NCI-H2171 treated with DMSO at 0.1 percent for 48 hours (cell line): ENCODE measurements at places on chromosomes 1 and 21.

- peak; percentile 66 for DNase-seq
These were observed 19.7 kb downstream of the ACBD6 start for GRCh38 chr1:180482425-180483275.

- DNase-seq: no peak
These were observed 3.8 kb upstream of the RYR2 start for GRCh38 chr1:237038211-237038610.

GRCh38 chr1:10640843-10641553 is 155.4 kb downstream of the CASZ1 start:
- no peak for DNase-seq

GRCh38 chr1:48196237-48196636 is 26.3 kb upstream of the SLC5A9 start:
- no peak for DNase-seq

DNA sequence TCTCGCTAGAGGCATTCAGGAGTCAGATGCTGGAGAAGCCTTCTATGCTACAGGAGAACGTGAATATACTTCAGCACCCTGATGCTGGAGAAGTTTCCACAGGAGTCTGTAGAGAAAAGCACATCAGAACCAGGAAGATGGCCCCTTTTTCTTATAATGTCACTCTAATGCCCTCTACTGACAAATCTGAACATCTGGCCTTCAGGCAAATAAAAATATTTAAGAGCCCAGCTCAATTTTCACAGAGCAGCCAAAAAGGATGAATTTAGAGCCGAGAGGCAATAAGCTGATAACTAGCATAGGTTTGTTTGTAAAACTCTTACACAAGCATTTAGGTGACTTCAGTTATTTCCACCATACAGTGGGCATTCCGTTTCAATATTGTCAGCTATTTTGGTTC is 3.8 kb upstream of the RRP15 start:
- DNase-seq: peak; percentile 2

GRCh38 chr1:180219776-180220175 is 10.3 kb upstream of the LHX4 start:
- no peak for DNase-seq

DNA sequence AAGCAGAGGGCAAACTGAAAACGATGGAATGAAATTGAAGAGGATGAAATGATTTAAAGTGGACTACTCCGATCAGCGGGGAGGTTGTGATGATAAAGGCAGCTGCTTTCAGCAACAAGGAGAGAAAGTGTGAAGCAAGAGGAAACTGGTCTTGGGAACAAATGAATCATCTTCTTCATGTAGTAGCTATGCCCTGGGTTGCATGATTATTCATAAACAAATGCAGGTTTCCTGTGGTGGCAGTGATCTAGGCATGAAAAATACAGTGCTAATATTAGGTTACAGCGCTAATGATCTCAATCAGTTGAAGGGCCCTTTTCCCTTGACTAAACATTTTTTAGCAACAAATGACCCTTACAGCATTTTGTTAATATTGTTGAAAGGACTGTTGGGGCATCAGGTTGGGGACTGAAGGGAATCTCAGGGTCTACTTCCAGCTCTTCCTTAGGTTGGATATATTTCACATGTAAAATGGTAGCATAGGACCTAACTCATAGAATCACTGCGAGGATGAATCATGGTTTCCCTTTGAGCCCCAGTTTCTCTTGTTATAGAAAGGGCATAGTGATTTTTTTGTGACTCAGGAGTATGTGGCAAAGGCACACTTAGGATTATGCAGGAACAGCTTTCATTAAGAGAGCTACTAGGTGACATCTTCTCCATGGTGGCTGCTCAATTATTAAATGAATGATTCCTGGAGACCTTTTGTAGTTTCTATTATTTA is 1.9 kb upstream of the ZFYVE9 start:
- DNase-seq: no peak

DNA sequence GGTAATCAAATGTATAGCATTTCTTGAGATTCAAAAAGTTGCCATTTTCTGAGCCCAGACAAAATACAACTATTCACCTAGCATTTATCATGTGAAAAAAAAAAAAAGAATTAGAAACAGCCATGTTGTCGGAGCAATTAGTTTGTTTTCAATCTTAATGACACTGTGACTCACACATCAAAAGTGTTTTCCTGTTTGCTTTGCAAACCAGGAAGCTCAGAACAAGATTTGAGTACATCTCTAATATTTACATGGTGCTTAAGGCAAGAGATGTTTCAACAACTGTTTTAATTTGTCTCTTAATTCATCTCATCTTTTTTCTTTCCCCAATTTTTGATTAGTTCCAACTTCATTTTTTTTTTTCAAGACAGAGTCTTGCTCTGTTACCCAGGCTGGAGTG is 62.5 kb upstream of the CAPZB start:
- DNase-seq: no peak

DNA sequence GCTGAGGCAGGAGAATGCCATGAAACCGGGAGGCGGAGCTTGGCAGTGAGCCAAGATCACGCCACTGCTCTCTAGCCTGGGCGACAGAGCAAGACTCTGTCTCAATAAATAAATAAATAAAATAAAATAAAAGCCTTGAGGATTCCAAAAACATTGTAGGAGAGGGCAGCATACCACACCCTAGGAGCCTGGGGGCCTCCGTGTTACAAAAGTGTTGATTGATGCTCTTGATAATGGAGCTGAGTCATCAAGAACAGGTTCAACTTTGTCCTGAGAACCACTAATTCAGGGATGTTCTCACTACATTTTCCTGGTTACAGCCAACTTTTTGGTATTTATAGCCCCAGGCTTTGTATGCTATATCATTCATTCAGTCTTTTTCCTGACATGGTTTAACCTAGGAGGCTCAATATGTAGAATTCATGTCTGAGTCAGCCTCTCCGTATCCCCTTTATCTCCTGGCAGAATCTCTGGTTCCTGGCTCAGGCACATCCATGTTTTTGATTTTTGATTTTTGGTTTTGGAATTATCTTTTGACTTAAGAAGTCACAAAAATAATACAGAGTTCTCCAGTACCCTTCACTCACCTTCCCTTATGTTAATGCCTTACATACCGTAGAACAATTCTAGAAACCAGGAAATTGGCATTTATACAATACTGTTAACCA is 69.4 kb downstream of the LRRC8D start:
- DNase-seq: no peak

- DNase-seq: no peak
These were observed 370.1 kb upstream of the NR5A2 start for GRCh38 chr1:199657449-199657848.

- no peak for DNase-seq
These were observed at the start of gene WNT3A for GRCh38 chr1:228006786-228007048. Gene WNT3A, plus strand, starts transcription at chr1:228006998. Its CDS starts 131 bp downstream, at chr1:228007129.

- no peak for DNase-seq
These were observed 9.7 kb upstream of the STIL start for GRCh38 chr1:47323599-47324031.

DNA sequence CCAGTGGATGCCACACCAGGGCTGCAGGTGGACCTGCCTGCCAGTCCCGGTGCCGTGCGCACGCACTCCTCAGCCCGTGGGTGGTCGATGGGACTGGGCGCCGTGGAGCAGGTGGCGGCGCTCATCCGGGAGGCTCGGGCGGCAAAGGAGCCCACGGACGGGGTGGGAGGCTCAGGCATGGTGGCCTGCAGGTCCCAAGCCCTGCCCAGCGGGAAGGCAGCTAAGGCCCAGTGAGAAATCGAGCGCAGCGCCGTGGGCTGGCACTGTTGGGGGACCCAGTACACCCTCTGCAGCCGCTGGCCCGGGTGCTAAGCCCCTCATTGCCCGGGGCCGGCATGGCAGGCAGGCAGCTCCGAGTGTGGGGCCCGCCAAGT is 1171.8 kb upstream of the B3GALT2 start:
- DNase-seq: no peak

GRCh38 chr1:66773227-66773626 is 21.0 kb downstream of the DYNLT5 start:
- no peak for DNase-seq

- no peak for DNase-seq
These were observed 624 bp downstream of the CTSK start for GRCh38 chr1:150807249-150808023.

DNA sequence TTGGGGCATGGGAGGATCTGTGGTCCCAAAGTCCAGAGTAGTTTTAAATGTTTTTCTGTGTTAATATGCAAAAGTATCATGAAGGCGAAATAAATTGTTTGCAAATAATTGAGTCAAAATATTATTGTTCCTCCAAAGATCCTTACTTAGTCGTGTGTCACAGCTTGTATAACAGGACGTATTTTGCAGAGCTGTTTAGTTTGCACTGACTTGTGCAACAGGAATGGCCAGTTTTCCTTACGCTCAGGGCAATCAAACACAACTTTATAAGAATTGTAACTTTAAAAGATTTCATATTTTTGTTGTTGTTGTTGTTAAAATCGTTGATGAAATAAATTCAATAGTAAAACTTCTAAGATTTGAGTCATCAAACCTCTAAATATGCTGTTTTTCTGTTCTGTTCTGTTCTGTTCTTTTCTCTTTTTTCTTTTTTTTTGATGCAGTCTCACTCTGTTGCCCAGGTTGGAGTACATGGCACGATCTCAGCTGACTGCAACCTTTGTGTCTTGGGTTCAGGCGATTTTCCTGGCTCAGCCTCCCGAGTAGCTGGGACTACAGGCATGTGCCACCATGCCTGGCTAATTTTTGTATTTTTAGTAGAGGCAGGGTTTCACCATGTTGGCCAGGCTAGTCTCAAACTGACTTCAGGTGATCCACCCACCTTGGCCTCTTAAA is 60.6 kb downstream of the UCK2 start:
- no peak for DNase-seq

DNA sequence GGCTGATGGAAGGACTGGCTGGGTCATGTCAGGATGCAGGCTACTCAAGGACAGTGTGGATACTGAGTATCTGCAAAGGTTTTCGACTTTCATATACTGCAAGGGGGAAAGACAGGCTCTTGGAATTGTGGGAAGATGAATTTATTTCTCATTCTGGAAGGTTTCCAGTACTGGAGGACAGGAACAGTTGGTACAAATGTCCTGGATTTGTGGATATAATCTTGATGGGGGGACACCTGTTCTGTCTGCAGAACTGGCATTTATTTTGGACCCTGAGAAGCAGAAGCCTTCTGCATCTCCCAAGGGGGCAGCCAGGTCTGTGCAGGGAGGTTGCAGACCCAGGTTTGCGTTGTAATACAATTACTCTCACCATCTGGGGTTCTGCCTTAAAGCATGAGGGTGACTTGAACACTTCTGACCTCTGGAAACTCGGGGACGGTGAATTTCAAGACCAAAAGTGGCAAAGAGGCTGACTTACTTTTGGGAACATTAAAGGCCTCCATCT is 65.8 kb downstream of the NOS1AP start:
- peak; percentile 73 for DNase-seq

- no peak for DNase-seq
These were observed 58.8 kb upstream of the PRDX6 start for GRCh38 chr1:173418107-173418985.

DNA sequence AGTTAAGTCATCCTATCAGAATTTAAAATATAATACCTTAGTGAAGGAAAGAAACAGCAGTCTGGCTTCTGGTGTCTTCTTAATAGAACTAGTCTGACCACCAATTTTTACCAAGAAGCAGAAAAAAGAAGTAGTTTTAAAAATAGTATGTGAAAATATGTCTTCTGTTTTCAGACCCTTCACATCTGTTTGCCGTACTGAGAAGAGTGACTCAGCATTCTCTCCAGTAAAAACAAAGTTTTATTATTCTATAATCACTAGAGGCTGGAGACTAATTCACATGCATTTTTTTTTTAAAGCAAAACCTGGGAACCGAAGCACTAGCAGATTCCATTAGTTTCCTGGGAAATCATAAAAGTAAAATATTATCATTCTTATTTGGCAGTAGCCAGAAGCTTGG is 163.8 kb downstream of the COL24A1 start:
- DNase-seq: no peak

- no peak for DNase-seq
These were observed 364.1 kb upstream of the LYPLAL1 start for GRCh38 chr1:218809625-218810024.

- no peak for DNase-seq
These were observed 249.6 kb downstream of the COL11A1 start for GRCh38 chr1:102858695-102859094.

- no peak for DNase-seq
These were observed 25.2 kb downstream of the GFI1 start for GRCh38 chr1:92461364-92462097.

GRCh38 chr1:37288900-37289299 is 185.5 kb upstream of the ZC3H12A start:
- no peak for DNase-seq
